ENCODE measurements at places on chromosomes 4 and X.

DNA sequence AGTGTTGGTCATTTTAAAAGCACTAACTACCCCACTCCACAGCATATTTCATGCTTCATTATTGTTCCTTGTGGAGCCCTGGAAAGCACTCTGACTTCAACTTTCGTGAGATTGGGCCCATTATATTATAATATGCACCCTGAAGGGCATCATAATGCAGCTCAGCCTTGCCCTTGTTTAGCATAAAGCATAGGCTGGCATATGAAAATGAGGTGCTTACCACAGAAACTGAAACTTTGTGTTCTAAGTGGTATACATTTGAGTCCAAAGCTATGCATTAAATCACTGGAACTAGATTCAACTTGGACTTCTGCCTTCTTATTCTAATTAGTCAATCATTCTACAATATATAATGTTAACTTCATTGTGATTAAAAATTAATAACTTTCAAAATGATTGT lies 1027.9 kb downstream of the STIM2 start:
- no peak for DNase-seq

DNA sequence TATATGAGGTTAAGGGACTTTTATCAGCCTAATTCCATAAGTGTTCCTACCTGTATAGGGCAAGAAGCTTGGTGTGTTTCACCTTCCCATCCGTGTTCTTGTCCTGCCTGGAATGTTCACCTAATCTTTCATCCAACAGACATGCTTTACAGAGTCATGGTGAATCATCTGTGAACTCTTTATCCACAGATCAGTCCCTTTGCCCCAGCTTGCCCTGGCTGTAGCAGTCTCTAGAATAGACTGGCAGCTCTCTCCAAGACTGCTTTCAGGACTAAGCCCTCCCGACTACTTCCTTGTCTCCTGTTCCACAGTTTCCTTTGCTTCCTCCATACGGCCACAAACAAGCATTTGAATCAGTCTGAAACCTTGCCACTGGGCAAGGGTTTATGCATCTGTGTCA lies 177.9 kb upstream of the IL15 start:
- DNase-seq = peak; percentile 4

DNA sequence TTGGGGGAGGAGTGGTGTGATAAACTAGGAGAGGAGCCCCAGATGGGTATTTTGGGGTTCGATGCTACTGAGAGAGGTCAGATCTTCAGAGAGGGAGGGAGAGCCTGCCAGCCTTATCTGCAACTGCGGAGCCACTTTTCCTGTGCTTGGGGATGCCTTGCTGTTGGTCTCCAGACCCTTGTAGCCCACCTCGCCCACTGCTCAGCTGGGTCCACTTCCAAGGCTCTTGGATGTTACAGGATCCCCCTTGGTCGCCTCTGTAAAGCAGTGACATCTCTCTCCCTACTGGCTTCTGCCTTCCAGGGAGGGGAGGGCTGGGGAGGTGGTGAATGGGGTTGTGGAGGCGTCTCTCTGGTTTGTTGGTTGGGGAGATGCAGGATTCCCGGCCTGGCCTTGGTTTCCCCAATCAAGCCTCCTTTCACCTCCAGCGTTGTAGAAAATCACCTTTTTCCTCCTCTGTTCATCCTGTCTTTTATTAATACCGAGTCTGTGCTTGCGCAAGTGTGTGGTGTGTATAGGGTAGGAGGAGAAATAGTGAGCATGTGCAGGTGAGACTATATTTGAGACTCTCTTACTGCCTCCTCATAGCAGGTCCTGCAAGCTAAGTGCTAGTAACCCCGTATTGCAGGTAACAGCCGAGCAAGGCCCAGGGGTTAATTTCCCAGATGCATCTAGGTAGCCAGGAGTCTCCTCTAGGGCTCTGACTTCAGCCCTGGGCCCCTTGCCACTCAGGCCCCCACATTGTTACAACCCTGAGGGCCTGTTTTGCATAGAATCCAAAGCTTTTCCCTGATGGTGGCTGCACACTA lies 337.4 kb downstream of the ARHGAP10 start:
- DNase-seq = no peak

GRCh38 chr4:102640669-102641068 lies 120.1 kb downstream of the MANBA start:
- DNase-seq = no peak

DNA sequence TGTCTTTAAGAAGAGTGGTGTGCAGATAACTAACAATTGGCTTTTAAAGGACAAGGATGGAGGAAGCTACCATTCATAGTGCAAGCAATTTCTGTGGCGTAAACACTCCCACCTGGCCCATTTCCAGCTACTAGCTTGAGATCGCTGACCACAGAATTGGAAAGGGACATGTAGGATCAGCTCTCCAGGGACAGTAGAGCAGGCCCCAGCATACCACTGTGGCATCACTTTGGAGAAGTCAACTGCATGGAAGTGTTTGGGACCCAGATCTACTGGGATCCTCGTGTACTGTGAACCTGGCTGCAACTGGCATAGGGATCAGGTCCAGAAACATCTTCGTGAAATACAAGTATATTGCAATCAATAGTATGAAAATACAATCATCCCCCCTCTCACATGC lies 515.0 kb downstream of the INPP4B start:
- no peak for DNase-seq

DNA sequence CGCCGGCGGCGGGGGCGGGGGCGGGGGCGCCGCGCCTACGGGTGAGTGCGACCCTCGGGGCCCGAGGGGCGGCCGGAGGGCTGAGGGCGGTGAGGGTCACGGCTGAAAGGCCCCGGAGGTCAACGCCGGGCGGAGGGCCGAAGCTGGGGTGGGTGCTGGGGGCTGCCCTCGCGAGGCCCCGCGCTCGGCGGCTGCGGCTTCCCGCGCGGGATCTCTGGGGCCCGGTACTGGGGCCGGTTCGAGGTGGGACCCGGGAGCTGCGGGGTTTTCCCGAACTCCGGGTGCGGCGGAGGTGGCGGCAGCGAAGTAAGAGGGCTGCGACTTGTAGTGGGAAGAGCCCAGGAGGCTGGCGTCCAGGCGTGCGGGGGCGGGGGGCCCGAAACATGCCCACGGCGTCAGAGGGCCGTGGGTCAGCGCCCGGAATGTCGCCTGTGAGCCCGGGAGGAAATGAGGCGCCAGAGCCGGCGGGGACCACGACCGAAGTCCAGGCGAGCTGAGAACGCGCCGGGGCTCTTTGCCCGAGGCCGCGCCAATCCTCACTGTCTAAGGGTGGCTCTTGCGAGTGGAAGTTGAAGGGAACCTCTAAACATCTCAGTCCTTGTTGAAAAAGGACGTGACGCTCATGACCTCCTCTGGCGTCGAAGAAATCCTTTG lies 407 bp downstream of the IL13RA1 start:
- DNase-seq = no peak

- no peak for DNase-seq
These were observed 218.6 kb downstream of the CHM start for GRCh38 chrX:85828771-85829170.

DNA sequence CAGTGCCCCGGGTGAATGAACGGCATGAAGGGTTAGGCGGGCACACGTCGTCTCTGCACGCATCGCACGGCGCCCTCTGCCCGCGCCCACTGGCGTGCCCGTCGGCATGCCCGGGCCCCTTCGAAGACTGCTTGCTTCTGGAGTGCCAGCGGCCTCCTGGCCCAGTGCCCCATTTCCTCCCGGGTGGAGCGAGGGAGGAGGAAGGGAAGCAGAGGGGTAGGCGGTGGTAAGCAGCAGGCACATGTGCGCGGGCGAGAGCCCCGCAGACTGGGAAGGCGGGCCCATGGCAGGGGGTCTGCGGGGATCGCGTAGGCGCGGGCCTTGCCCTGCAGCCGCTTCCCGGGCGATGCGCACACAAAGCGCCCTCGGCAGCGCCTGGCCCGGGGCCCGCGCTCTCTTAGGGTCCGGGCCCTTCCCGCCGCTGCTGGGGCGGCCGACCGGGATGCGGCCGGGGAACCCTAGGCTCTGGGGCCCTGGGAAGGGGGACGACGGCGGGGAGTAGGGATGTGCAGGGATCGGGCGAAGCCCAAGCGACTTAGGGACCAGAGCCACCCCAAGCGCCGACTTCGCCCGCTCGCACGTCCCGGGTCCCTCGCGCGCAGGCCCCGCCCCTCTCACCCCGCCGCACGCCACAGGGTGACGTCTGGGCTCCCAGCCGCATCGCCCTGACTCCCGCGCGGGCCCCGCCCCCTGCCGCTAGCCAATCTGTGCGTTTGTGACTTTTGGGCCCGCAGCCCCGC lies 866 bp upstream of the EMD start:
- DNase-seq = peak; percentile 64

- peak; percentile 10 for DNase-seq
These were observed 59.0 kb downstream of the ZNF827 start for GRCh38 chr4:145879598-145879997.

- DNase-seq = peak; percentile 84
These were observed 21.2 kb upstream of the PDE6B start for GRCh38 chr4:604131-604530.

GRCh38 chrX:30943984-30944383 lies 54.9 kb upstream of the TAB3 start:
- peak; percentile 3 for DNase-seq

- DNase-seq = no peak
These were observed 38.2 kb upstream of the ABCG2 start for GRCh38 chr4:88196523-88197185.

DNA sequence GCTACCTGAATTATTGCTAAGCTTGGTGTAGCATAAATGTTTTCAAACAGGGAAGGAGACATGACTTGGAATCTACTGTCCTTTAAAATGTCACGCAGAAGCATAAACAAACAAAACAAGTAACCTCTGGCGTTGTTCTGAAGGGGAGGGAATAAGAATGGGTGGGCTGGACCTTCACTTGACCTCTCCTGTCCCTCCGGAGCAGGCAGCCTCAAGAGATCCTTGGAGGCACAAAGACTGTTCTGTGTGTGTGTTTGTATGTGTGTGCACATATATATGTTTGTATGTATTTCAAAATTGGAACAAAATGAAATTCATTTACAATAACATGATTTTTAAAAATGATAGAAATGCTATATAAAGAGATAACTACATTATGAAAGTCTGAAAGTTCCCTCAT lies 91.3 kb upstream of the DCLK2 start:
- no peak for DNase-seq

GRCh38 chrX:102976286-102976685 lies 39.2 kb downstream of the RAB40AL start:
- peak; percentile 46 for DNase-seq

DNA sequence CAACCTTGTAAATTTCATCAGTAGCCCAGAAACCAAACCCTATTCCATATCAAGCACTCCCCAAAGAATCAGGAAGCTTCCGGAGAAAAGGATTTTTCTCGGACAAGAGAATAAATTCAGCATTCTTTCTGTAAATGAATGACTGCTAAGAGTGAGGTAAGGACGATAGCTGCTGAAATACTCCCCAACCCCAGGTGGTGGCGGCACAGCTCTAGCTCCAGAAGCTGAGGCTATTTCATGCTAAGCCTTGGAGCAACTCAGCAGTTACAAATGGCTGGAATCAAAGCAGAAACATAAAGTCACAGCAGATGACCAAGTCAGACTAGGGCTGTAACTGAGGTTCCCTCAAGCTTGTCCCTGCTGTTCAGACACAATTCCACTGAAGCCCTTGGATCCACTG lies 13.9 kb upstream of the PCDH19 start:
- DNase-seq = no peak

DNA sequence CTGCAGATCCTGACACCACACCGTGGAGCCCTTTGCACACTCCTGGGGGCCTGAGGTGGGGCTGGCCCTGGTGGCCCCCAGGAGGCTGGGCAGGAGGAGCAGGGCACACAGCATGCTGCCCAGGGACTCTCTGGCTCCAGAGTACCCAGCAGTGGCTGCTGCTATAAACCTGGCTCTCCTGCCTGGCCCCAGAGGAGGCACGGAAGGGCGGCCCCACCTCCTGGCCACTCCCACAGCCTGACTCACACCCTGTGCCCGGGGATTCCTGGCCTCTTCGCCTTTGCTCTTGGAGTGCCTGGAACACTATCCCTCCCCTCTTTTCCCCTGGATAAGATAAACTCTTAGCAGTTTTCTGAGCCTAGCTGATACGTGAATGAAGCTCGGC lies at the start of gene PSAPL1:
PSAPL1 (minus strand) TSS at position 165 of the 385 bp plus-strand sequence; CDS start at position 114, 51 bp downstream.
- no peak for DNase-seq

DNA sequence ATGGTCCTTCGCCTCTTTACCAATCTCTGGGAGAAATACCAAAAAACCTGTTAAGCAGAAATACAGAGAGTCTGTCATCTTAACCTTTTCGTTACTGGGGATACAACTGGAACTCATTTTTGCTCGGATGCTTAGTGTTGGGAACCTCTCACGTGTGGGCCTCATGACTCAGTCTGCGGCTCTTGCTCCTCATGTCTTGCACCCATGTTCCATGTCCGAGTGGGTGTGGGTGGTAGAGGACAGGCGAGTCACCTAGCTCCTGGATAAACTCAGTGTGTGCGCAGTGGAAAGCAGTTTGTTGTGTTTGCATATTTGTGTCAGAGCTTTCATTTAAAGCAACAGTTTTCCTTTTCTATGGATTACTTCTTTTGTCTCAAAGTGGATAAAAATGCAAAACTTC lies 70.6 kb downstream of the TNIP2 start:
- DNase-seq = no peak

GRCh38 chr4:77899607-77900006 lies 37.0 kb downstream of the MRPL1 start:
- no peak for DNase-seq

DNA sequence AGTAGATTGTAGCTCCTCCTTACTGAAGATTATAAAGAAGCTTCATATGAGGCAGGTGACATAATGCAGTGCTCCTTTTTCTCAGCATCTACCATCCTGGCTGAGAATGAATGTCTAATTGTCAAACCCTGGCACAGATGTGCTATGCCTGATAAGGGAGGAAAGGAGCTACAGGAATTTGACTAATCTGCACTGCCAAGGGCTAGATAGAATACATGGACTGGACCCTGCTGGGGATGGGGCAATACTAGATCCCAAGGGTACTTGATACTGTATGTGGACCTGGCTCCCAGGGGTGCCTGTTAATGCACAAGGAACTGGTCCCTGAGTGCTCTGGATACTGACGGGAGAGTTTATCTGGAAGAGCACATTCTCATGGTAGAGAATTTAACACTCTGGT lies 362.2 kb upstream of the EMCN start:
- no peak for DNase-seq

- DNase-seq = peak; percentile 4
These were observed 60.8 kb downstream of the SPCS3 start for GRCh38 chr4:176380352-176381157.
